ENCODE measurements at places on chromosomes 16 and 17.

DNA sequence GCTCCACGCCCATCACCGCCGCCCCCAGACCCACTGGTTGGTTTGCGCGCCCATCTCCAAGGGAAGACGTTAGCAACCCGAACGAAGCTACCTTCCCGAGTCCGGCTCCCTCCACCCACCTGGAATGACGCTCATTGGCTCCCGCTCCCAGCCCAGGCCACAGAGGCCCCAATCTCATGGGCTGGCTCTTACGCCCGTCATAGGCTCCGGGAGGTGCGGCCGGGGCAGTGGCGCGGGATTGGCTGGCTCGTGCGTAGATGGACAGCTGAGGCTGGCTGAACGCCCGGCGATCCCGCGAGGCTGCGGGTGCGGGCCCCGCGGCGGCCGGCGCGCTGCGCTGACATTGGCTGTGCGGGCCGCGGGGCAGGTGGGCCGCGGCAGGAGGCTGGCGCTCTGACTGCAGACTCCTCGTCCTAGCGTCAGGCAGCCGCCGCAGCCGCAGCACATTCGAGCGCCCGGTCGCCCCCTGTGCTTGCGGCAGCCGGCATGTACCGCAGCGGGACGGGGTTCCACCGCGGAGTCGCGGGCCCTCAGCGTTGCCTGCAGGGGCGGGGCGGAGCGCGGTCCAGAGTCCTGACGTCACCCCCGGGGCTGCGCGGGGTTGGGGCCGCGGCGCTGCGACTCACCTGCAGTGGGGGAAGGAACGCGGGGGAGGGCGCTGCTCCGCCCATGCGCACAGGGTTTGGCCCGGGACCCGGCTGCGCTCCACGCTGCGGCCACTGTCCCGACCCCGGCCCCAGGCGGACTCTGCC lies 453 bp upstream of the MYH10 start:
- DNase-seq = peak; percentile 96

- no peak for DNase-seq
Observed at GRCh38 chr17:77594416-77595209, 363.9 kb upstream of the TNRC6C start.

GRCh38 chr16:19963301-19963700 lies 78.7 kb upstream of the GPRC5B start:
- peak; percentile 27 for DNase-seq

GRCh38 chr16:3152027-3152276 lies 17.1 kb downstream of the ZNF213 start:
- DNase-seq = no peak
